Activated CD8-positive, alpha-beta memory T cell treated with anti-CD3 and anti-CD28 coated beads for 24 hours (primary cell): ENCODE measurements at places on chromosomes 3 and 15.
A peak's percentile ranks its signal among the peaks of the same experiment; 100 is the strongest.

GRCh38 chr3:5007873-5008272 lies 28.6 kb downstream of the BHLHE40 start:
- no peak for DNase-seq

GRCh38 chr3:119570229-119570628 lies 9.1 kb upstream of the ADPRH start:
- no peak for DNase-seq

GRCh38 chr15:101526442-101526841 lies 36.9 kb upstream of the PCSK6 start:
- no peak for DNase-seq

- no peak for DNase-seq
These were observed 44.4 kb downstream of the TIPARP start for GRCh38 chr3:156718622-156719306.

DNA sequence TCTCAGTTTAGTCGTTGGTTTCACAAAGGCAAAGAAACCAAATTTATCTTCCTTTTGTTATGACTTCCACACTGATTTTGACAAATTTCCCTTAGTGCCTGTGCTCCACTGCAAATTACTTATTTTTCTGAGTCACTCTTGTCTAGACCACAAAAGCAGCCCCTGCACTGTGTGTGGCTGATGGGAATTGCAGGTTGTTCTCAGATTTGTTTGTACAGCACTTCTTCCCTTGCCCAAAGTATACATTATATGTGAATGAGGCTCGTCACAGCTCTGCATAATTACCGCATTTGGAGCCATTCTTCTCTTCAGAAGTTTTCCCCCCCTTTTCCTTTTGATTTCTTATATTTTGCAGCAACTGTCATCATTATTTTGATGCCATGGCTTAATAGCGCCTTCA lies 354.2 kb upstream of the IL12A start:
- DNase-seq, result no peak

DNA sequence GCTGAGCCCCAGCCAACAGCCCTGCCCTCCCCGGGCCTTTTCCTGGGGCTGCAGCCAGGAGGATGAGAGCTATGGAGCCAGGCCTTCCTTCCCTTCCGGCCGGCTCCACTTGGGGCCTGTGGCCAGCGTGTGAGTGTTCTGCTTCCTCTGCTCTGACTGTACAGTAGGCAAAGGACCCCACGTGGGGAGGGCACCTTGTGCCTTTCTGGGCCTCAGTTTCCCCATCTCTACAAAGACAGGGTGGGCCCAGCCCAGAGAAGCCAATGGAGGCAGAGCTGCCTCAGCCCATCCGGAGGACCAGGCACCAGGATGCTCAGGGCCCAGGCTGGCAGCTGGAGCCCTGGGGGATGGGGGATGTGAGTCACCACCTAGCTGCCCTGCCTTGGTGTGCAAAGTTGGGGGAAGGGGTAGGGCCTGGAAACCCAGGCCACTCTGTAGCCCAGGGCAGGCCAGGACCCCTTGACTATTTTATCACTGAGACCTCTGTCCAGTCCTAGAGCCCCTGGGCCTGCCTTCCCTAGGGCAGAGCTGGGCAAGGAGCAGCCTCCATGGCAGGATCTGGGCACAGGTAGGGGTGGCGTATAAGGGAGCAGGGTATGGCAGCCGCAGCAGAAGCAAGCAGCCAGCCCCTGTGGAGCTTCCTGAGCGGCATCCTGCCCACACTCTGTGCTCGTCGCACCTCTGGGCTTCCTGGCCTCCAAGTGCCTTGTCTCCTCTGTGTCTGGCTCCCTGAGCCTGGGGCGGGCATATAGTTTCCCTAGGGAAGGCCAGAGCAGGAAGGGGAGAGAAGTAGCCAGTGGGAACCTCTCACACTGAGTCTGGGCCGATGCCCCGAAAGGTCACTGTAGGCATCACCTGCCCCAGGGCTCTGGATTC lies 1.8 kb downstream of the PSTPIP1 start:
- DNase-seq, result peak; percentile 82

DNA sequence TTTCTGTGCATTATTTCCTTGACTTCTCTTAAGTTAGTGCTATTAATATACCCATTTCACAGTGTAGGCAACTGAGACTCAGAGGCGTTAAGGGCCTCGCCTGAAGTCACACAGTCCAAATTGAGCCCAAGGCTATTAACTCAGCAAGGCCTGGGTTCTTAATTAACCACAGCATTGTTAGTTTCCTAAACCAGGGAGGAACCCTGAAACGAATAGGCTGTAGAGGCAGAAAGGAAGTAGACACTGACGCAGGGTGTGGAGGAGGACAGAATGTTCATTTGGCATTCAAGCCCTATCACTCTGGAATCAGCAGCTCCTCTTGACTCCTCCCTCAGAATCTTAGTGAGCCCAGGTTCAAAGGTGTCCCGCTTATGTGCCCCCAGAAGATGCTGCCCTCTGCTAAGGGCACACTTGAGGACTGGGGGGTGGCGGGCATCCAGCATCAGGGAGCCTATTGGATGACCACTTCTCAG lies 13.9 kb downstream of the ARHGEF3 start:
- DNase-seq, result peak; percentile 60

GRCh38 chr15:61483599-61483998 lies 254.5 kb upstream of the RORA start:
- no peak for DNase-seq

DNA sequence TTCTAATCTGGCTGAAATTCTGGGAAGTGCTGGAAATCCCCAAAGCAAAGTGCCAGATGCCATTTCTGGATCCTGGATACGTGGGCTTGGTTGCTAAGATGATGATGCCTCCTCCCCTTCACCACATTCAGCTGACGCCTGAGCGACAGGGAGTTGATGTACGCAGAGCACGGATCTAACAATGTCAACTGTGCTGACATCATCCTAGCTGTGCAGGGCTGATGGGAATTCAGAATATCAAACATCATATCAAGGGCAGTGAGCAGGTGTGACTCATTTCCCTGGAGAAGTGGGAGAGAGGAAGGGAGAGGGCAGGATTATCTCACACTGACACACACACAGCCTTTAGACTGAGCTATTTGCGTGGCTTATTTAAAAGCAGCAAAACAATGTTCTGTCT lies 92.6 kb upstream of the ZBTB20 start:
- no peak for DNase-seq

- no peak for DNase-seq
These were observed 10.5 kb downstream of the NUTM1 start for GRCh38 chr15:34353627-34354026.

- DNase-seq, result no peak
These were observed 243.6 kb downstream of the ATP8B4 start for GRCh38 chr15:49875392-49875791.

GRCh38 chr3:175349168-175349567 lies 490.0 kb downstream of the NAALADL2 start:
- DNase-seq, result no peak

DNA sequence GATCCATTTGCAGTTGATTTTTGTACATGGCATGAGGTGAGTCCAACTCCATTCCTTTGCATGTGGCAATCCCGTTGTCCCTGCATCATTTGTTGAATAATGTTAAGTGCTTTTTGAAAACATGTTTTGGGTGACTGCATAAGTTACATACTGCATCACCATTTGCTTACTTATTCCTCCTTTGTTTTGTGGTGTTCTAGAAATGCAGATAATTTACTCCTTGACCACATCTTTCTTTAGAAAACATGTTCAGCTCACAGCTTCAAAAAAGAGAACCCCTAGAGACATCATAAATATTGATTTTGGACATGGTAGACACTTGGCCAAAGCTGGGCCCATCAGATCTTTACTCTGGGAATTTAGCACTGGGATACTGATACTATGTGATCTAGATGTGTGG lies 135.3 kb upstream of the DAZL start:
- DNase-seq, result no peak

DNA sequence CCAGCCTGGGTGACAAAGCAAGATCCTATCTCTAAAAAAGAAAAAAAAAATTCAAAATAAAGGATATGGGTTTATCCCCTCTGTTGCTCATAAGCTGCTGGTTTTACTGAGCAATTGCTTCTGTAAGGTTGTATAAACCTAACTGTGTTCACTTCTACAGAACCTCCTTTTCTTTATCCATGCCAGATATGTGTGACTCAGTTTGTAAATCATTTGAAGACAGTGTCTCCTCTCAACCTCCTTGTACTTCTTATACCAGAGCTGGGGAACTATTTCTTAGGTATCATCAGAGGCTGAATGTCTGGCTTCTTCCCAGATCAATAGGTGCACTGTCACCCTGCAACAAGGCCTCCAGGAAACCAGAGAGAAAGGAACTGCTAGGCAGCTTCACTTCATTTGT lies 273.8 kb downstream of the CD47 start:
- no peak for DNase-seq

DNA sequence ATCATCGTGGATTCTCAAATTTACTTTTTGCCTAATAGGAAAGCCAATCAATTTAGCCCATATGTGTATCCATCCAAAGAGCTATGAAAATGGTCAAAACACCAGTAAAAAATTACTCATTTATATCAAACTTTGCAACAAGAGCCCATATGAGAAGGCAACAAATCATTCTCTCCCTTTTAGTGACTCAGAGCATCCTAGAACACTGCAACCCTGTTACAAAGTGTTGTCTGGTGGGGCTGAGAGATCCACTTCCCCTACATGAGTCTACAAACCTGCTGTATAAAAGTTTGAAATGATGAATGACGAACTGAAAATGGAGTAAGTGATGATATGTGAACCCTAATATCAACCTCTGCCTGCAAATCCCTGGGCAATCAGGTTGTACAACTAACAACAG lies 23.3 kb downstream of the PDZRN3 start:
- no peak for DNase-seq

DNA sequence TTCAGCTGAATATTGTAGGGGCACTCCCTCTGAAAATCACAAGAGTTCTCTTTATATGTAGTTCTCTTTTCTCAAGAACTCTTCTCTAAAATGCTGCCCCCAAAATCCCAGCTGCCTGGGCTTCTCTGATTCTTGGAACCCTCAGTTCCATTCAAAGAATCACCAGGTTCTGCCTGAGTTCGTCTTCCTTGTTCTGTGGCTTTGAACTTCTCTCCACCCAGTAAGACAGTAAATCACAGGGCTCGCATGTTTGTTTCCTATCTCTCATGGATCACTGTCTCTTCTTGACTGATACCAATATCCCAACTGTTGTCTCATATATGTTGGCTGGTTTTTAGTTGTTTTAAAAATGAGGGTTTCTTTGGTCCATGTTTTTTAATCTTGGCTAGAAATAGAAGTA lies 359.5 kb upstream of the CBLB start:
- no peak for DNase-seq

DNA sequence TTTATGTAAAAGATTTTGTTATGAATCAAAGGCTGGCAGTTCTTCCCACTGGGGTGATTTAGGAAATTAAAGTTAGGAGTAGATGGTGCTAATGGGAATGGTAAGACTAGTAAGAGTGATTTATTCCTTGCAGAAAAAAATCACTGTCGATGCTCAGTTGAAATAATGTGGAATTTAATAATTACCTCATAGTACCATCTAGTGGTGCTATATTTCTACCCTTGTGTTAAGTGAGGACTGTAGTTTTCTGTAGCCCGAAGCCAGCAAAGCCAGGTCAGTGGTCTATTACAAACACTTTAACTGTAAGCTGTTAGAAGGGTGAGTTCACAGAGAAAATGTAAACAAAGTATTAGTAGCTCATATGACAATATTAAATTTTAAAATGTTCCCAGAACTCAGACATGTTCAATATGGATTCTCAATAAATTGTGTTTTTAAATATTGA lies 39.5 kb upstream of the GOLGA8J start:
- DNase-seq, result no peak

- no peak for DNase-seq
These were observed 686.2 kb downstream of the NLGN1 start for GRCh38 chr3:174083706-174084105.
